Ascending aorta (tissue), 2 donors: ENCODE measurements at places on chromosomes 5 and 9.
A peak's percentile ranks its signal among the peaks of the same experiment; 100 is the strongest.

- H3K4me3 ChIP-seq, result peak overlapping the region; percentile 54
- no peaks in the 10 kb centered on the region for H3K36me3 ChIP-seq
- DNase-seq, result no peak
- peak overlapping the region; percentile 56 for H3K27ac ChIP-seq
- H3K4me1 ChIP-seq, result no peaks in the 10 kb centered on the region
- no peaks in the 10 kb centered on the region for H3K27me3 ChIP-seq
Measured at GRCh38 chr5:149358294-149358651, 427 bp downstream of the PCYOX1L start.

DNA sequence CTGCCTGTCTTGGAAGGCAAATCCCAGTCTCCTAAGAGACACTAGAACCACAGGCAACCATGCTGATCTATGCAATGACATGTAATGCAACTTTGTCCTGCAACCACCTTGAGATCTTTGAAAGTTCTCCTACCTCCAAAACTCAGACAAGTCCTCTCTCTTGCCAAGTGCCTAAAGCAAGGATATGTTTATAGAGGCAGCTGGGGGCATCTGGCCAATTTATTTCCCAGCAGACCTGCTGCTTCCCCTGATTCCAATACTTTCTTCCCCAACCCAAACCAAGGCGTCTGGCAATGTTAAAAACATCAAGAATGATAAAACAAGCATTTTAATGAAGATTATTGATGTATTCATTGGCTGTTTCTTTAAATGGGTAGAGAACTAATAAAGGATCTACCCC, 138.4 kb downstream of the DOCK8 start:
- no peak overlapping the region for H3K27ac ChIP-seq
- H3K36me3 ChIP-seq, result no peaks in the 10 kb centered on the region
- H3K4me1 ChIP-seq, result peaks cover 3% of the 10 kb centered on the region
- DNase-seq, result no peak
- H3K4me3 ChIP-seq, result no peak overlapping the region

- H3K27ac ChIP-seq, result no peak overlapping the region
- H3K36me3 ChIP-seq, result no peaks in the 10 kb centered on the region
- H3K27me3 ChIP-seq, result no peaks in the 10 kb centered on the region
Measured at GRCh38 chr9:89484475-89485404, 13.2 kb downstream of the SEMA4D start.

- H3K36me3 ChIP-seq, result no peaks in the 10 kb centered on the region
- no peaks in the 10 kb centered on the region for H3K4me1 ChIP-seq
- no peaks in the 10 kb centered on the region for H3K27me3 ChIP-seq
- no peak for DNase-seq
Measured at GRCh38 chr5:126438267-126438666, 15.1 kb downstream of the GRAMD2B start.

DNA sequence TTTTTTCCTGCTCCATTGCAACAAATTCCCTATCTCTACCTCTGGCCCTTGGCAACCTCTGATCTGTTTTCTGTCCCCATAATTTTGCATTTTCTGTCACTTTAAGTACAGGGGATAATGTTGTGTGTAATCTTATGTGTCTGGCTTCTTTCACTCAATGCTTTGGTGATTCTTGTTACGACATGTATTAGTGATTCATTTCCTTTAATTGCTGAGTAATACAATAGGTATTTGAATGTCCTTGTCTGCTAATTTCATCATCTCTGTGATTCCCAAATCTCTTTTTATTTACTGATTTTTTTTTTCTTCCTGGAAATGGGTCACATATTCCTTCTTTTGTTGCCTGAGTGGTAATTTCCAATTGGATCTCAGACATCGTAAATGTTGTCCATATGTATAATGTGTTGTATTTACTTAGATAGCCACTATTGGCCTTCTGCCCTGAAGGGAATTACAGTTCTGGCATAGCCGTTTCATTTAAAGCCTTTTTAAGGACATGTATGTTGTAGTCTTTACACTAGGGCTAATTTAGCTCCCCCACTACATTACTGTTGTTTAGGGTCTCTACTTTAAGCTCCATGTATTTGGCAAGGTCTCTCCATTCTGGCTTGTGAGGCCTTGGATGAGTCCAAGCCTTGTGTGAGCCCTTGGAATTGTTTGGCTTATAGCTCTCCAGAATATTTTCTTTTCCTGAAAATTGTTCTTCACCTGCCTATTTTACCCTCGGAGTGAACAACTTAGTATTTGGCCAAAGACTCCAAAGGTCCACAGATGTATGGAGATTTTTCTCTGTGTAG, 683.8 kb downstream of the LRRC70 start:
- no peaks in the 10 kb centered on the region for H3K27me3 ChIP-seq
- no peak overlapping the region for H3K27ac ChIP-seq
- DNase-seq, result no peak
- no peak overlapping the region for H3K4me3 ChIP-seq
- no peaks in the 10 kb centered on the region for H3K4me1 ChIP-seq

- H3K4me1 ChIP-seq, result peaks cover 80% of the 10 kb centered on the region
- no peak overlapping the region for H3K4me3 ChIP-seq
- no peaks in the 10 kb centered on the region for H3K36me3 ChIP-seq
- peak overlapping the region; percentile 93 for H3K27ac ChIP-seq
- DNase-seq, result peak; percentile 93
- H3K27me3 ChIP-seq, result no peaks in the 10 kb centered on the region
Measured at GRCh38 chr9:131678499-131679111, 61.3 kb downstream of the RAPGEF1 start.

DNA sequence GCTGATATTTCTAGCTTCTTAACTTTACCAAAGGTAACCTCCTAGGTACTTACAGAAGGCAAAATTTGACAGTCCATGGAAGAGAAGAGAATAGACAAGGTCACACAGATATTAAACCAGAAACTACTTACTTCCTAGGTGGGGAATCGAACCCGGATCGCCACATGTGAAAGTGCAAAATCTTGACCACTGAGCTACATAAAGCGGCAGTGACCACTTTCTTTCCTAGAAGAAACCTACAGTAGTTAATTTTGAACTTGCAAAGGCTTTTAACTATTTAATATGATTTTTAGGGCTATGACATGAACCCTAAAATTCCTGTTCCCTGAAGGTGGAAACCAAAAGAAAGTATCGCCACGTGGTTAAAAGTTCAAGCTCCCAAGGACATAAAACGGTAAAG, 20.3 kb upstream of the ATOSB start:
- no peak for DNase-seq
- H3K27ac ChIP-seq, result no peak overlapping the region
- H3K4me1 ChIP-seq, result no peaks in the 10 kb centered on the region
- H3K27me3 ChIP-seq, result no peaks in the 10 kb centered on the region
- H3K36me3 ChIP-seq, result no peaks in the 10 kb centered on the region

- no peak overlapping the region for H3K27ac ChIP-seq
- no peak for DNase-seq
- no peaks in the 10 kb centered on the region for H3K4me1 ChIP-seq
- H3K27me3 ChIP-seq, result no peaks in the 10 kb centered on the region
- no peak overlapping the region for H3K4me3 ChIP-seq
Measured at GRCh38 chr5:151492729-151493128, 45.3 kb downstream of the SLC36A1 start.

DNA sequence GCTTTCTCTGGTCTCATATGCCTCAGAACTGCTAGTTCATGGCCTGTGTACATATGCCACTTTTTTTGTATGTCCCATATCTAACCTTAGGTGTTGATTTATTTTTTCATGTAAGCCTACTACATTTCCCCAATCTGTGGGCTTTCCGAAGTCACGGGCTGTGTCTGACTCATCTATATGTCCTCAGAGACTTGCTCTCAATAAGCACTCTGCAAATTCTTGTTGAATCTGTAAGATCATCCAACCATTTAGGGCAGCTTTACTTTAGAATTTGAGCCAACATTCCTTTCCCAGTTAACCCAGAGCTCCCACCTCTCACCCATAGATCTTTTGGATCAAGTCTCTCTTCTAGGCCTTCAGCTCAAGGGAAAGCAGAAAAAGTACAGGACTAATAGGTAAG, 263.4 kb downstream of the SEC61B start:
- no peak overlapping the region for H3K27ac ChIP-seq
- no peak for DNase-seq
- no peaks in the 10 kb centered on the region for H3K36me3 ChIP-seq
- H3K4me3 ChIP-seq, result no peak overlapping the region
- H3K4me1 ChIP-seq, result no peaks in the 10 kb centered on the region

GRCh38 chr5:102623329-102624065, 124.7 kb upstream of the SLCO6A1 start:
- H3K27ac ChIP-seq, result no peak overlapping the region
- H3K27me3 ChIP-seq, result no peaks in the 10 kb centered on the region
- DNase-seq, result no peak
- no peaks in the 10 kb centered on the region for H3K36me3 ChIP-seq
- no peak overlapping the region for H3K4me3 ChIP-seq
- no peaks in the 10 kb centered on the region for H3K4me1 ChIP-seq

GRCh38 chr5:173884402-173885053, 3.6 kb upstream of the CPEB4 start:
- no peak overlapping the region for H3K27ac ChIP-seq
- no peaks in the 10 kb centered on the region for H3K4me1 ChIP-seq
- DNase-seq, result no peak
- H3K36me3 ChIP-seq, result no peaks in the 10 kb centered on the region

- peaks cover 19% of the 10 kb centered on the region for H3K36me3 ChIP-seq
- H3K27me3 ChIP-seq, result no peaks in the 10 kb centered on the region
- no peaks in the 10 kb centered on the region for H3K4me1 ChIP-seq
- no peak overlapping the region for H3K27ac ChIP-seq
- no peak for DNase-seq
Measured at GRCh38 chr5:32790411-32790951, 79.4 kb downstream of the NPR3 start.

GRCh38 chr5:21225223-21226064, 1237.4 kb upstream of the CDH18 start:
- H3K4me1 ChIP-seq, result no peaks in the 10 kb centered on the region
- no peak for DNase-seq
- no peaks in the 10 kb centered on the region for H3K36me3 ChIP-seq
- no peak overlapping the region for H3K4me3 ChIP-seq
- no peaks in the 10 kb centered on the region for H3K27me3 ChIP-seq

DNA sequence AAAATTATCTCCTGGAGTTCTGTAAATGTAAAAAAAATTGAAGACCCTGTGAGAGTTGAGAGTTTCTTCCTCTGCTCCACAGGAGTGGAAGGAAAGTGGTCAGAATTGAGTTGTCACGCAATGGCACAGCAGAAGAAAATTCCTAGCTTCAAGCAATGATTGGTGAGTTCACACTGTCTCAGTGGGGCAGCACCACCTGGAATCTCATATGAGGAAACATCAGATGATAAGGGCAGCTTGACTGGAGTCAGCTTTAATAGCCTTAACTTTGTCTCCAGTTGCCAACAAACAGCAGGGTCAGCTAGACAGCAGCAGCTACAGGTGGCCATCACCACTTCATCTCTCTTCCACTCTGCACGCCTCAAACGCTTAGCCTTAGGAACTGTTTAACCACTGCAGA, 211.1 kb downstream of the EFNA5 start:
- peaks cover 2% of the 10 kb centered on the region for H3K4me1 ChIP-seq
- H3K27ac ChIP-seq, result no peak overlapping the region
- no peaks in the 10 kb centered on the region for H3K27me3 ChIP-seq

- no peaks in the 10 kb centered on the region for H3K4me1 ChIP-seq
- DNase-seq, result peak; percentile 65
- no peaks in the 10 kb centered on the region for H3K36me3 ChIP-seq
- no peaks in the 10 kb centered on the region for H3K27me3 ChIP-seq
- H3K27ac ChIP-seq, result no peak overlapping the region
Measured at GRCh38 chr5:32916648-32917047, 205.5 kb downstream of the NPR3 start.

DNA sequence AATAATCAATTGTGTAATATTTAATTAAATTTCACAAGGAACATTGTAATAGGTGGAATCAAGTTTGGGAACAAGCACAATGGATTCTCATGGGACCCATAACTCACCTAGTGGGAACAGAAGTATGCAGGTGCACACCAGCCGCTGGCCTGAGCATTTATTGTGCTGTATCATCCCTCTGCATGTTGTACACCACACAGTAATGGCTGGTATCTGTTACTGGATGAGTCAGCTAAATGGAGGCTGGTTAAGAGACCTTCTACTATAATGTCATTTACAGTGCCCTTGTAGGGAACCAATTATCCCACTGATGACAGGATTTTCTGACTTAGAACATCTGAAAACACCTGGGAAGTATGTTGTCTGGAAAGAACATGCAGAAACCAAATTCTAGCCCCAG, 3.2 kb upstream of the MAP3K1 start:
- no peaks in the 10 kb centered on the region for H3K27me3 ChIP-seq
- no peak overlapping the region for H3K27ac ChIP-seq
- peaks cover under 1% of the 10 kb centered on the region for H3K4me1 ChIP-seq
- no peaks in the 10 kb centered on the region for H3K36me3 ChIP-seq
- DNase-seq, result no peak

- peaks cover 55% of the 10 kb centered on the region for H3K4me1 ChIP-seq
- H3K27ac ChIP-seq, result peak overlapping the region; percentile 87
- DNase-seq, result no peak
- no peaks in the 10 kb centered on the region for H3K27me3 ChIP-seq
- no peaks in the 10 kb centered on the region for H3K36me3 ChIP-seq
- H3K4me3 ChIP-seq, result no peak overlapping the region
Measured at GRCh38 chr5:172952034-172952511, 7.2 kb upstream of the RPL26L1 start.

GRCh38 chr5:5967373-5967772, 411.0 kb downstream of the MED10 start:
- no peak overlapping the region for H3K27ac ChIP-seq
- no peak overlapping the region for H3K4me3 ChIP-seq
- no peaks in the 10 kb centered on the region for H3K27me3 ChIP-seq
- H3K4me1 ChIP-seq, result no peaks in the 10 kb centered on the region

DNA sequence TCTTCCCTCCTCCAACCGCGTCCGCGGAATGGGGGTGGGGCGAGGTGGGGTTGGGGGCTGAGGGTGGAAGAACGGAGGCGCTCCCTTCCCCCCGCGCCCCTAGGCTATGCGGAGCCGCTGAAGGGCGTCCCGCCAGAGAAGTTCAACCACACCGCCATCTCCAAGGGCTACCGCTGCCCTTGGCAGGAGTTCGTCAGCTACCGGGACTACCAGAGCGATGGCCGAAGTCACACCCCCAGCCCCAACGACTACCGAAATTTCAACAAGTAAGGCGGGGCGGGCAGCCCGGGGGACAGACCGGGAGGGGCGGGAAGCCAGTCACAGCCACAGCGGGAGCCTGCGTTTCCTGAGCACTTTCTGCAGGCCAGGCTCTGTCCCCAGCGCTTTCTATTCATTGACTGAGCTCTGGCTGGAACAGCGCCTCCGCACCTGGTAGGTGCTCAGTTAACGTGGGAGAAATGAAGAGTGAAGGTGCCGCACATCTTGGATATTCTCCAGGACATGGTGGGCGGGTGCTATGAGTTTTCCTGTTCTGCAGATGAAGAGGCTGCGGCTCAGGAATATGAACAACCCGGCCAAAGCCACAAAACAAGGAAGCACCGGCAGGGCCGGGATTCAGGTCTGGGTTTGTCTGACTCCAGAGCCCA, 11.3 kb downstream of the MYOZ3 start:
- no peaks in the 10 kb centered on the region for H3K27me3 ChIP-seq
- peak overlapping the region; percentile 95 for H3K27ac ChIP-seq
- no peak for DNase-seq
- H3K4me1 ChIP-seq, result peaks cover 34% of the 10 kb centered on the region

GRCh38 chr5:160082614-160083500, 36.4 kb downstream of the PWWP2A start:
- peak overlapping the region; percentile 14 for H3K27ac ChIP-seq
- peak overlapping the region; percentile 8 for H3K4me3 ChIP-seq
- H3K36me3 ChIP-seq, result no peaks in the 10 kb centered on the region
- no peaks in the 10 kb centered on the region for H3K27me3 ChIP-seq
